Activated CD4-positive, alpha-beta T cell treated with anti-CD3 and anti-CD28 coated beads, Interleukin-2, amount 50 U/mL, for 1 hour (primary cell): ENCODE measurements at places on chromosomes 2 and 18.
A peak's percentile ranks its signal among the peaks of the same experiment; 100 is the strongest.

DNA sequence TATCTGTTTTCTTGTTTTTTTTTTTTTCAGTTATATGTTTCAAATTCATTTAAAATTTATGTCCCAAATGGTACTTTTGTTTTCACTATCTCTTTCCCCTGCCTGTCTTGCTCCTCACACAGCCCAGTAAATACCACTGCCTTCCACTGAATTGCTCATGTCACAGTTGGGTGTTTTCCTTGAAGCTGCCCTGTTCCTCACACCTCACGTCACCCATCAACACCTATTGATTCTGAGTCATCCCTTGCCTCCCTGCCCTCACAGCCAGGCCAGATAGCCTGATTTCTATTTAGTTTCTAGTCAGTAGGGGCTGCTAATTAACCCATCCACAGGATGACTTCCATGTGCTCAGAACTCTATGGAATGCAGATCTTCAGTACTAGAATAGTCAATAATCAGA, 25.3 kb downstream of the FSHR start:
- no peak for DNase-seq

- no peak for DNase-seq
Observed at GRCh38 chr2:65666156-65666725, 233.8 kb upstream of the SPRED2 start.

DNA sequence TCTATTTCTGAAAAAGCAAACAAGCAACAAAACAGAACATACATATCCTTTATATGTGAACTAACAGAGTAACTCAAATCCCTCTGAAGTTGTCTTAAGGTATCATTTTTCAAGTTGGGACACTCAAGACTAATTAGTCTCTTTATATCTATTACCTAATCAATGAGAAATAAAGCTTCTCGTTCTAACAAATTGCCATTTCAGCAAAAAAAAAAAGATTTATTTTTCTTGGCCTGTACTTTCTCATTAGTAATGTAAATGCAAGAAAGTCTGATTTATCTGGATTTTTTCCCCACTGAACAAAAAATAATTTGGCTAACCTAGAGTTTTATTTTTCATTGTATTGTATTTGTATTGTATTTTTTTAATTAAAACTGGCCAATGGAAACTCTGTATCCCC, 176.1 kb upstream of the NOL4 start:
- DNase-seq: no peak

DNA sequence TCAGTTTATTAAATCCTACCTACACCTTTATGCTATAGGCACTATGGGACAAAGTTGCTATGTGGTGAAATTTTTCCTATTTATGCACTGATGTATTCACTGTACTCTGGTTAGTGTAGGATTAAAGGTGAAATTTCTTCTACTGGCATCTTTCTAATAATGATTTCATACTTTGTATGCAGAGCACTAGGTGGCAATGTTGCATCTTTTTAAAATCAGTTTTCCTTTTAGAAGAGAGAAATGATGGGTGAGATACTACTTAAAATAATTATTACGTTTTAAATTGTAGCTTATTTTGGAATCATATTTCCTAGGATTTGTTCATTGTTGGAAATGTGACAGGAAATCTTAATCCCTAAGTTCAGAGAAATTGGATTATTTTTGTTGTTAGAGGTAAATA, 150.9 kb downstream of the CD8B2 start:
- no peak for DNase-seq

- DNase-seq: no peak
Observed at GRCh38 chr2:121696410-121696930, 40.2 kb downstream of the NIFK start.

DNA sequence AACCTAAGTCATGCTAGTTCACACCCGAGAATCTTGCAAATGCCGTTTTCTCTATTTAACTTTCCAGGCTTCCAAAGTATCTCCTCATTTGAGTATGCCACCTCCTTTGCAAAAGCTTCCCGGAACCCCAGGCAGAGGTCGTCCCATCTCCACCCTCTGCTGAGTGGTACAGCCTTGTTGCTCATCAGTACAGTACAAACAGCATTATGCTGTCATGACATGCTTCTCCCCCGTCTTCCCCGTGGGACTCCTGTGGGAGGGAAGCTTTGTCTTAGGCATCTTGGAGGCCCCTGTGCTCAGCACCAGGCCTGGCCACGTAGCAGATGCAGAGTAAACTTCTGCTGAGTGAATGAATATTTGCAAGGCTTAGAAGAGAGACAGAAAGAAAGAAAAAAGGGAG, 102.7 kb downstream of the CDCA7 start:
- DNase-seq: no peak

GRCh38 chr2:60064687-60065389, 488.6 kb downstream of the BCL11A start:
- no peak for DNase-seq

DNA sequence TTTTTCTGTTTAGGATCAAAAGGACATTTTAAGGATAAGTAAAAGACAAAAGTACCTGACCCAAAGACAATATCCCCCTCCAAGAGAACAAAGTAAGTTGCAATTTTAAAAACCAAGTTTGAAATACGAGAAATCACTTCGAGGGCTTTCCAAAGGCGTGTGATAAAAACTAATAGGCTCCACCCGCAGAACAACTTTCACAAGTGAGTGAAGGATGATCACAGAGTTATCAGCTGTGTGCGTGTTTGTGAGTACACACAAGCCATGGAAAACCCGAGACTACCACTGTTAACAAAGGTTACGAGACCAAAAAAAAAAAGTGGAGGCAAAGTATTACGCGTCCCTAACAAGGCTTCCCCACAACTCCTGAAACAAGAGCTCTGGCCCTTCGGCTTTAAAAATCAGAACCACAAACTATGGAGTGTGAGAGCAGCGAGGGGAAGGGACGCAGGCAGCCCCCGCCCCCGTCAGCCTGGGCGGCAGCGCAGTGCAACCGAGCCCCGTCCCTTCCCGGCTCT, 719 bp downstream of the SMAD2 start:
- no peak for DNase-seq

DNA sequence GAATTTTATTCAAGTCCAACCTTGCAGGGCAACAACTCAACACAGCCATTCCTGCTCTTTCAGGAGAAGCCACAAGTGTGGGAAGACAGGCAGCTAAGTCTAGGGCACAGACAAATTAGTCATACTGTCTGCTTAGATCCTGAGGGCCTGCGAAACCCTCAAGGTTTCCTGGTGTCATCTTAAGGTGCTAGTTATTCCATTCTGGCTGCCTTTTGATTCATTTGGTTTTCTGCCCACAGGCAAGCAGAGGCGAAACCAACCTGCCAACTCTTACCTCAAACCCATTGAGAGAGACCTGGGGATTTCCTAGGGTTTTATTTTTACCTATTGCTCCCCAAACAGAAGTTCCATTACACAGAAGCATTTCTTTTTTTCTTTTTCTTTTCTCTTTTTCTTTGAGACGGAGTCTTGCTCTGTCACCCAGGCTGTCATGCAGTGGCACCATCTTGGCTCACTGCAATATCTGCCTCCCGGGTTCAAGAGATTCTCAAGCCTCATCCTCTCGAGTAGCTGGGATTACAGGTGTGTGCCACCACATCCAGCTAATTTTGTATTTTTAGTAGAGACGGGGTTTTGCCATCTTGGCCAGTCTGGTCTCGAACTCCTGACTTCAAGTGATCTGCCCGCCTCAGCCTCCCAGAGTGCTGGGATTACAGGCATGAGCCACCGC, 23.7 kb upstream of the SCYGR1 start:
- peak; percentile 4 for DNase-seq

DNA sequence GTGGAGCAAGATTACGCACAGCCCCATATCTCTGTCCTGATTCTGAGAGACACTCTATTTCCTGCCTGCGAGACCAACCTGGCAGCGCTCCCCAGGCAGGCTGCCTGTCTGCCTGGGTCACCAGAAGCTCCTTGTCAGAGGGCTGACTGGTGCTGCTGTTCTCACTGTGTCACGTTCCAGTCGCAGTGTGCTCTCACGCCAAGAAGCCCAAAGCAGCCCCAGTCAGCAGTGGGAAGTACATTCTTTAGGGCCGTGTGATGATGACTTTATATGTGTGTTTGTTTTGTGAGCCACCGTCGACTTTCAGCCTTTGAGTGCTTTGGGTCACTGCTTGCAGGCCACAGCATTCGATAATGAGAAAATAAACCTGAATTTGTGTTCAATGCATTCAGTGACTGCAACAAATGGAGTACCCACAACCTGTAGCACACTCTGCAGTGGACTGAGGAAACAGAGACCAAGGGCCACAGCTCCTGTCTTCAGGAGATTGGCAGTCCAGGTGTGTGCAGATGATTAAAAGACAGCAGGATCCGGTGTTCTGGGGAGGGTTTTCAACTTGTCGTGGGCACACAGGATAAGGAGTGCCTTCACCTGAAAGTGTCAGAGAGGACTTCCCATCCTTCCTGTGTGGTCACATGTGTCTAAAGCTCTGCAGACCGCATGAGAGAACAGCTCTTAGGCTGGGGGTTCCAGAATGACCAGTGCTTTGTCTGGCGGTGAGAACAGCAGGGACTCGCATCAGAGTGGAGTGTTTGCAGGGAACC, 4.8 kb downstream of the TNFRSF11A start:
- peak; percentile 18 for DNase-seq

DNA sequence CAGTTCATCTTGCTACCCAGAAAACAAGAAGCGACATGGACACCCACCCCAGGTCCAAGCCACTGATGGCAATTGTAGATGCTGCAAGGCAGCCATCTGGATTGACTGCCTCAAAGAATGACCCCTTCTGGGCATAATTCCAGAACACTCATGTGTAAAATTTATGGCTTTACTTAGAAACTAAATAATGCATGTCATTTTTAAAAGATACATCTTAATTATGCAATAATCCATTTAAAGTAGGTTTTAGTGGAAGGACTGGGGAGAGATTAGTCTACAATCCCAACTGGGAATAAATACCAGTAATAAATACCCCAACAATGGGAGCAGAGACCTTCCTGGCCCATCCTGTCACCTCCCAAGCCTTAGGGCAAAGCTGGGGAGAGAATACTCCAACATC, 247.7 kb downstream of the SS18 start:
- DNase-seq: no peak

DNA sequence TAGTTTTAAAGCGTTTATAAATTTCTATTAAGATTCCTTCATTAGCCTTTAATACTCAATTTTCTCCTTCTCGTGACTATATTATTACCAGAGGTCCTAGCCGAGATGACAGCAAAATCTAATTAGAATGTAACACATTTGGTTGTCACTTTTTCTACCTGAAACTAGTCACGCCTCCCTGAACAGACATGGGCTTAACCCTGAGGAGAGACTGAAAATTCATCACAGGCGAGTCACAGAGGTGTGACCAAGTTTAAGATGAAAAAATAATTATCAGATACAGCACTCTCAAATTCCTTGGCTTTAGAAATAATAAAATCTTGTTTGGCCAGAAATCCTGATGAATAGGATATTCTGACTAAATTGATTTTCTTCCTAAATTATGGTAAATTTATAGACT, 834.4 kb upstream of the SLC39A10 start:
- DNase-seq: no peak

DNA sequence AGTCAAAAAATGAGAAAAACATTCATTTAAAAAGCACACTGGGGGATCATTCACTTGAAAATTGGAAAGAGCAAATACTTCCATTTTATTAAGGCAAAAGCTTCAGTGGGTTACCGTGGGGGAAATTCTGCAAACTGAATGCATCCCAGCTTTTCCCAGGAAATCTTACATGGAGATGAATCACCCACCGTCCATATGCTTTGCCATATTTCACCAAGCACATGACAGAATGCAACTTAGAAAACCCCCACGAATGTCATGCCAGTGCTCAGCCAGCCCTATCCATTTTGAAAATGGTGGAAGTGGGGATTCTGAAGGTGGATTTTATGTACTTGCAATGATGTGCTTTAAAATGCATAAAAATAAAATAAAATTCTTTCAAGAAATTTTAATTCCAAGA, 485.5 kb upstream of the ID2 start:
- DNase-seq: no peak

GRCh38 chr2:78780864-78781583, 244.5 kb upstream of the REG3G start:
- DNase-seq: no peak

GRCh38 chr2:240289701-240290431, 145.6 kb upstream of the GPC1 start:
- no peak for DNase-seq

DNA sequence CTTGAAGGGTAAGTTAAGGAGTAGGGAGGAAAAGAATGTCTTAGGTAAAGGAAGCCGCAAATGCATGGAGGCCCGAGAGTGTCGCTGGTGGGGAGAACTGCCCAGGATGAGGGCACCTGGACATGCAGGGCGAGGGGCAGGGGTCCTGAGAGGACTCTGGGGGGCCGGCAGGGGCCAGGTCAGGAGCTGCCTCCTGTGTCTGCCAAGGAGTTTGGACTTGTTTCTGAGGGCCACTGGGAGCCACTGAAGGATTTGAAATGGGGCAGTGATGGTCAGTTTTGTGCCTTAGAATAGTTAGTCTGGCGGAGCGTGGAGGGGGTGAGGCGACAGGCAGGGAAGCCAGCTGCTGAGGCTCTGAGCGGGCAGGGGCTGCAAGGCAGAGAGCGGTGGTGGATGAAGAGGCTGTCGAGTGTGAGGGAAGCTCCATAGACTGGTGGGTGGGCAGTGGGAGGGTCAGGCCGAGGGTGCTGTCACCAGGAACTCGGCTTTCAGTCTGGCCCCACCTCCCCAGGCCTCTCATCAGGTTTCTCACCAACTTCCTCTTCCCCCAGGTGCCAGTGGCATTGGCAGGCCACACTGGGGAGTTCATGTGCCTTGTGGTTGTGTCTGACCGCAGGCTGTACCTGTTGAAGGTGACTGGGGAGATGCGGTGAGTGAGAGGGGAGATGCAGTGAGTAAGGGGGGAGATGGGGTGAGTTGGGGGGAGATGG, 14.7 kb upstream of the SLC4A3 start:
- no peak for DNase-seq

DNA sequence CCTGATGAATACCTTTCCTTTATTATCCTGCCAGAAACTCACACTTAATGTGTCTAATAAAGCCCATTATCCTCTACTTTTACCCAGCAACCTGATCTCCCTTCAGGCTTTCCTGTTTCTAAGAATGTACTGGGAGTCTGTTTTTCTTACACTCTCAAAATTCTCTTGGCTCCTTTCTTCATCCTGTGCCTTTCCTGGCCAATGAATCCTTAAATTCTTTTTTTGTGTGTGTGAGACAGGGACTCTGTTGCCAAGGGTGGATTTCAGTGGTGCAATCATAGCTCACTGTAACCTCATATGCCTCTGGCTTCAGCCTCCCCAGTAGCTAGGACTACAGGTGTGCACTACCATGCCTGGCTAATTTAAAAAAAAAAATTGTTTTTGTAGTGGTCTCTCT, 72.7 kb downstream of the MAP2 start:
- DNase-seq: no peak

DNA sequence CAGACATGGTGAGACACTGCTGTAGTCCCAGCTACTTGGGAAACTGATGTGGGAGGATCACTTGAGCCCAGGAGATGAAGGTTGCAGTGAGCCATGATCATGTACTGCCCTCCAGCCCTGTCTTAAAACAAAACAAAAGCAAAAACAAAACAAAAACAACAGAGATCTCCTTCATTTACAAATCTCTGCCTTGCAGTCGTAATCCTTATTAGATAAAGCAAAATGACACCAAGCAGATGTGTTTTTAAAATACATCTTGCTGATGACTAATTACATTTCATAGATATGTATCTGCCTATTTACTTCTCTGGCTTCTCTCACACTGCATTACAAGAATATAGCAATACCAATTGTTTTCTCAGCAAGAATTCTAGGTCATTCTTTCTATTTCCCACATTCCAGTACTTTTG, 22.8 kb downstream of the NFE2L2 start:
- DNase-seq: no peak
